ENCODE measurements at places on chromosomes 7 and 10.

GRCh38 chr7:24939416-24939815, 40.6 kb downstream of the OSBPL3 start:
- DNase-seq, result no peak

DNA sequence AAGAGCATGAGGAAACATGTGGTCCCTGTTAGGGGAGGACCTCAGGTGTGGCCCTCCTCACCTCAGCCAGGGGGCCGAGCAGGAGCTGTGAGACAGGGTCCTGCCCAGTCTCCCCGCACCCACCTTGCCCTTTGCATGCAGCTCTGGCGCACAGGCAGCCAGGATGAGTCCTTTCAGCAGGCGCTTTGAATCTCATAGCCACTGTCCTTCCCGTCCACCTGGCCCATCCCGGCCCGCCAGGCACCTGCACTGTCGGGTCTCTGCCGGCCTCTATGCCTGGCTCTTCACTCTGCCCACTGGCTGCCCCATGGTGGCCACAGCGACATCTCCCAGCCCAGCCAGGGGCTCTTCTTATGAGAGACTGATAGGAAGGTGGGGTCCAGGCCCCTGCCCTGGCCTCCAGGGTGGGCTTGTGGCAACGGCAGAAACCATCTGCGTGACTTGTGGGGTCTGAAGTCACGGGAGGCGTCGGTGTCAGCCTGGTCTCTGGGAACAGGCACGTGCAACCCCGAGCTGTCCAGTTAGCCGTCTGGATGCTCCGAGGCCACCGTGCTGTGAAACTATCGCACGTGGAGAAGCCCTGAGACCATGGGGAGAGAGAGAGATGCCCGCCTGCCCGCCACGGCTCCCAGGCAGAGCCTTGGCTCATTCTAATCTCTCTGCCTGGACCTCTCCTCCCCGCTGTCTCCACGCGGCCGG, 37.4 kb downstream of the FOXL3 start:
- no peak for DNase-seq

- DNase-seq, result no peak
These were observed 61.5 kb downstream of the LRRC18 start for GRCh38 chr10:48878091-48878490.

GRCh38 chr7:35695473-35695850, 527 bp upstream of the HERPUD2 start:
- DNase-seq, result no peak

DNA sequence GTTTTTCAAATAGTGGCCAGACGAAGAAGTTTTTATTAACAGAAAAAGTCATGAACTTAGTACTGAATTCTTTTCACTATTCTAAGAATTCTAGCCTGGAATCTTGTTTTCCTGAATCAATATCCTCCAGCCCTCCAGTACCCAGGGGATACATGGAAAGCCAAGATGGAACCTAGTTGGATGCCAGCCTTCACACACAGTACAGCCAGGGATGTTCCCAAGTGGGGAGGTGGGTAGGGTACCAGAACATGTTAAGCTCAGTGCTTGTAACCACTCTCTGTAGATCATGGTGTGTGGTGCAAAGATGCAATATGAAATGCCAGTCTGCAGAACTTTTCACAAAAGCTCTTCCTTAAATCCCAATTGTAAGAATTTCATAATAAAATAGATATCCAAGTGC, 128.0 kb downstream of the POU6F2 start:
- DNase-seq, result no peak

GRCh38 chr7:88092676-88092999, 127.2 kb downstream of the SRI start:
- DNase-seq, result no peak

GRCh38 chr10:123878666-123879303, 12.8 kb downstream of the CPXM2 start:
- DNase-seq, result no peak

GRCh38 chr10:81096558-81096957, 558.9 kb downstream of the SH2D4B start:
- no peak for DNase-seq

- DNase-seq, result no peak
These were observed 30.2 kb upstream of the C10orf53 start for GRCh38 chr10:49649294-49649693.

DNA sequence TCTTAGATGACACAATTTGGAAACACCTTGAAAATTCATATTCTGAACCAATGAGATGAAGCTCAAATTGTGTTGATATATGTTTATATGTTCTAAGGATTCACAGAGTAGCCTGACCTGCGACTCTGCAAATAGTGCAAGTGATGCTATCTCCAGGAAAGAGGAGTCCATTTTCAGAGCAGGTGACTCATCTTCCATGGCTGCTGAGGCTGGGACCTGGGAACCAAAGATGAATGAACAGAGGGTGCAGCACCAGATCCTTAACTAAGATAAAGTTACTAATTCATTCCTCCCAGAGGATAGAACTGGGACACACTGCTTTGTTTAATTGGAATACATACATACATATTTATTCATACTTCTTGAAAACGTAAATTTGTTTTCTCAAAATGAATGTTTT, 240.6 kb upstream of the SEMA3C start:
- DNase-seq, result no peak

GRCh38 chr10:17134737-17135260, 5.2 kb upstream of the CUBN start:
- DNase-seq, result no peak

DNA sequence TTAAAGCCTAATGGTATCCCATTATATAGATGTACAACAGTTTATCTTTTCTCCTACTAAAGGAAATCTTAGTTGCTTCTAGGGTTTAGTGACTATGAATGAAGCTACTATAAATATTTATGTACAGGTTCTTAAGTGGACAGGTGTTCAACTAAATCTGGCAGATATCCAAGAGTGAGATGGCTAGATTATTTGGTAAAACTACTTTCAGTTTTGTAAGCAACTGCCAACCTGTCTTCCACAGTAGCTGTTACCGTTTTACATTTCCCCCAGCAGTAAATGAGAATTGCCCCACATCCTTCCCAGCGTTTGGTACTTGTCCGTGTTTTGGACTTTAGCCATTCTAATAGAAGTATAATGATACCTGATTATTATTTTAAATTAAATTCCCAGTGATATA, 144.9 kb upstream of the MAGI2 start:
- DNase-seq, result no peak

GRCh38 chr7:159098424-159098786, 46.3 kb downstream of the VIPR2 start:
- no peak for DNase-seq

DNA sequence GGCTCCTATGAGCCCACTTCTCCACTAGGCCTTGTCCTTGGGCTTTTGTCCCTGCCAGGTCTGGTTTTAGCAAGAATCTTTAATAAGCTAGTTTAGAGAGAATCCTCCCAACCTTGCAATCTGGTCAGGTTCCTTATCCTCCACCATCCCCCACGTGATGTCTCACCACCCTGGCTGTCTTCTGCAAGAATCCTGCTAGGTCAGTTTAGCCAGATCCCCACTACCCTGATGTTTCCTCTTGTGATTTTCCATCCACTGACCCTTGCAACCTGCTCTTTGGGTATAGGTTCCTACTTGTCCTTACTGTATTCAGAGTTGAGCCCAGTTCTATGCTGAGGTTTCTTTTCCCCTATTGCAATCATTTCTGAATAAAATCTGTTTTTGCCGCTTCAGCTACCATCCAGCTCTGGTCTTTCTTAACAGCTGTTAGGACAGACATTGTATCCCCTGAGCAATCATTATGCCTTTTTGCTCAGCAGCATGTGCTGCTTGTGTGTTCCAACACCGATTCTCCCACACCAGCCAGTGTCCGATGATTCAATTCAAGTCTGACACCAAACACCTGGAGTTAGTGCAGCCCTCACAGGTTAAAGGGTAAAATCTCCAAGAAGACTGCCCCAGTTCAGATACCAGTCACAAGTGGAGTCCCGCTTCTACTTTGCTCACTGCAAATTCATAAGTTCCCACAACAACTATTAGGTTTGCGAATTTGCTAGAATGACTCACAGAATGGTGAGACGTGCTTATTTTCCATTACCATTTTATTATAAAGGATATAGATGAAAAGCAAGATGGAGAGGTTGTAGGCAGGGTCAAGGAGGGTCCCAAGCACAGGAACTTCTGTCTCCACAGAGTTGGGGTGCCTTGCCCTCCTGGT, 62.2 kb upstream of the ADCY1 start:
- DNase-seq, result no peak

GRCh38 chr7:96017877-96018276, 245.5 kb downstream of the DYNC1I1 start:
- DNase-seq, result no peak

GRCh38 chr7:1290026-1290678, 57.5 kb downstream of the UNCX start:
- DNase-seq, result no peak

GRCh38 chr10:22551681-22552365, 162.6 kb downstream of the PIP4K2A start:
- DNase-seq, result no peak

DNA sequence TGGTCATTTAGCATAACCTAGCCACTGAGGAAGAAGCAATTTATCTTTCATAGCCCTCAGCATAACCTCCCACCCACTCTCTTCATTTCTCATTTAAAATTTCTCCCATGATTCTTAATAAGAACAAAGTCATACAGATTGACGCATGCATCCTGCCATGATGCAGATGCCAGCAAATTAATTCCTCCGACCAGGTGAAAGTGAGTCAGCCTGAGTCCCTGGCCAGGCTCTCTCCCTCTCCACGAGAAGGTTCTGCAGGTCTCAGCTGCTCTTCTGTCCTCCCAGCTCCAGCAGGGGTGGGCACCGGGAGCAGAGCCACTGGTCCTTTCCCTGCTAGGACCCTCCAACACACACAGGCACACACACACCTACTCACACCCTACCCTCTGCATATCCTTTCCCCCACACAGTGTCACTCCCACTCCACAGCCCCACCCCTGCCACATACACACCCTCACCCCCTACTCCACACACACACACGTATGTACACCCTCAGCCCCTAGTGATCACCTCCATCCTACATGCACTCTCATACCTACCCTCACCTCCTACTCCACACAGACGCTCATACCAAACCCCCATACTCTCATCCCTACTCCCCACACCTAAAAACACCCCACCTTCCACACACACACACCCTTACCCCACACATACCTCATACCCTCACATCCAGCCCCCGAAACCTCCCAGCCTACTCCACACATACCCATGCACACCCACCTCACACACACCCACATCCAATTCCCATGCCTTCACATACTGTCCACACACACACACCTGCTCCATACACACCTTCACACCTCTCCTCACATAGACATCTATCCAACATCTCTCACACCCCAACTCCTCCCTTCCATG, 78.0 kb downstream of the FAM13C start:
- no peak for DNase-seq

- DNase-seq, result no peak
These were observed 12.7 kb downstream of the PTPRE start for GRCh38 chr10:127919418-127920271.

GRCh38 chr10:113304726-113305125, 248.1 kb upstream of the HABP2 start:
- no peak for DNase-seq

GRCh38 chr10:23293145-23293724, 51.4 kb downstream of the C10orf67 start:
- DNase-seq, result peak; percentile 35

DNA sequence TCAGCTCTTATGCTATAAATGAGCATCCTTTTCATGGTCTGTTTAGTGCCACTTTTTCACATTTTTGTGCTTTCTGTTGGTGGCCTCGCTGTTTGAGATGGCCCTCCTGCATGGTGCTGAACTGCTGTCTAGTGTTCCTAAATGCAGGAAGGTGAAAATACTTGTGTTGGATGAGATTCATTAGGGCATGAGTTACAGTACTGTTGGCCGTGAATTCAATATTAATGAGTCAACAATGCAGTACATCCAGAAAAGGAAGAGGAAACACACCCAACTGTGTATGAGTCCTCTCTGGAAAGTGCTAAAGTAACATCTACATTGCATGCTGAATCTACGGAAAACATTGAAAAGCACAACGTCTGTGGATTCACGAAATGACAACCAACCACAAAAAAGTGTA, 124.0 kb downstream of the HERPUD2 start:
- no peak for DNase-seq

- no peak for DNase-seq
These were observed 111.2 kb upstream of the KIF5B start for GRCh38 chr10:32167450-32167849.

GRCh38 chr10:46091080-46091827, 45.2 kb upstream of the MSMB start:
- no peak for DNase-seq

- no peak for DNase-seq
These were observed 50.3 kb upstream of the PIP4K2A start for GRCh38 chr10:22764639-22765038.

- no peak for DNase-seq
These were observed 164.2 kb downstream of the HDAC9 start for GRCh38 chr7:18659746-18660145.

DNA sequence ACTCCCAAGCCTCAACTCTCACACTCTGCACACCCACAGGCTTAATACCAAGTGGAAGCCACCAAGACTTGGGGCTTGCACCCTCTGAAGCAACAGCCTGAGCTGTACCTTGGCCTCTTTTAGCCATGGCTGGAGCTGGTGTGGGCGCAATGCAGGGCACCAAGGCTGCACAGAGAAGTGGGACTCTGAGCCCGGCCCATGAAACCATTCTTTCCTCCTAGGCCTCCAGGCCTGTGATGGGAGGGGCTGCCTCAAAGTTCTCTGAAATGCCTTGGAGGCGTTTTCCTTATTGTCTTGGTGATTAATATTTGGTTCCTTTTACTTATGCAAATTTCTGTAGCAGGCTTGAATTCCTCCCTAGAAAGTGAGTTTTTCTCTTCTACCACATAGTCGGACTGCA, 276.6 kb downstream of the PAXIP1 start:
- no peak for DNase-seq

- no peak for DNase-seq
These were observed 435.3 kb downstream of the MDFIC start for GRCh38 chr7:115356999-115357702.

DNA sequence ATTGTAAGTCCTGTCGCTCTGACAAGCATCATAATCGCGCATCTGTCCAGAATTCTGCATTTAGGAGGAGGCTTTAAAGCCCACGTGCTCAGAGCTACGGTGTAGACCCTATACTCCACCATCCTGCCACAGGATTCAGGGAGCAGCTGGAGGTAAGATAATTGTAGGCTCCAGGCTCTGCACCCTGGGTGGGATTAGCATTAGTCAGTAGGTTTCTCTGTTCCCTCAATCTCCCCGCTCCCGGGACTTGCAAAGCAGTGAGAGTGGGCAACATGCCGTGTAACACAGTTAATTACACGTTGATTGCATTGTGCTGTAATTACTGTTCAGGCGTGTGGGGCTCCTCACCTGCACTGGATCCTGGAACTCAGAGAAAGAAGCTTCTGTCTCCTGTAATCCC, 89.3 kb upstream of the CUX1 start:
- DNase-seq, result no peak

- peak; percentile 28 for DNase-seq
These were observed 6.6 kb downstream of the NPC1L1 start for GRCh38 chr7:44534501-44534900.

GRCh38 chr7:24477398-24478136, 95.7 kb upstream of the PALS2 start:
- no peak for DNase-seq

GRCh38 chr10:132224343-132225072, 37.8 kb downstream of the DPYSL4 start:
- DNase-seq, result no peak

Measured in activated T-cell treated with anti-CD3 and anti-CD28 coated beads for 24 hours (primary cell).